Caco-2 (cell line): ENCODE measurements at places on chromosomes 3 and 15.

GRCh38 chr3:9946112-9947024 is 5.8 kb downstream of the PRRT3 start:
- DNase-seq = peak; percentile 93

DNA sequence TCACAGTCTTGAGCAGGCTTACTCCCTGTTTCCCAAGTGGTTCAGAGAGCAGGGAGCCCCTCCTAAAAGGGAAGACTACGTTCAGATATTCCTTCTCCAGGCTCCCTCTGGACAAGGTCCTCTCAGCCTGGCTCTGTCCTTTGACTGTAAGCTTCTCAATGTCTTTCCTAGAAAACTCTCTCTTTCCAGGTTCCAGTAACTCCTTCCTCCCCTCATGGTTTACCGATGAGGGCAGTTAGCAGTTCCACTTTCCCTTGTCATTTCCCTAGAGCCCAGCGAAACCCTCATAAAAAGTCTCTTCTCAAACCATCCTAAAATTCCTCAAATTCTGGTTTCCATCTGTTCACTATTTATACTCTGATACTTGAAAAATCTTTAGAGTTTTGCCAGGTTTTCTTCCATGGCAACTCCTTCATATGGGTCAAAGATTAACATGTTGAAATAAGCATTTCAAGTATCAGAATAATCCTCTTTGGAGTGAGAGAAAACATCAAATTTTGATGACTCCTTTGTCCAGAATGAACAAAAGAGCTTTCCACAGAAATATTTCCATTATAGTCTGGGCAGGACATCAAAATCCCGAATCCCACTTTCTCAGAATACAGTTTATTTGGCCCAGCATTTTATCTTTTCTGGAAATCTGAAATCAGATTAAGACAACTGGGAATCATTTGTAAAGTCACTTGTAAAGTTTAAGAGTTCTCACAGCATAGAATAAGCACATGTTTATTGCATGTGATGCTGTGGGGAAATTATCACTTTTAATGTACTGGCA is 599.4 kb downstream of the UNC13C start:
- DNase-seq = no peak

DNA sequence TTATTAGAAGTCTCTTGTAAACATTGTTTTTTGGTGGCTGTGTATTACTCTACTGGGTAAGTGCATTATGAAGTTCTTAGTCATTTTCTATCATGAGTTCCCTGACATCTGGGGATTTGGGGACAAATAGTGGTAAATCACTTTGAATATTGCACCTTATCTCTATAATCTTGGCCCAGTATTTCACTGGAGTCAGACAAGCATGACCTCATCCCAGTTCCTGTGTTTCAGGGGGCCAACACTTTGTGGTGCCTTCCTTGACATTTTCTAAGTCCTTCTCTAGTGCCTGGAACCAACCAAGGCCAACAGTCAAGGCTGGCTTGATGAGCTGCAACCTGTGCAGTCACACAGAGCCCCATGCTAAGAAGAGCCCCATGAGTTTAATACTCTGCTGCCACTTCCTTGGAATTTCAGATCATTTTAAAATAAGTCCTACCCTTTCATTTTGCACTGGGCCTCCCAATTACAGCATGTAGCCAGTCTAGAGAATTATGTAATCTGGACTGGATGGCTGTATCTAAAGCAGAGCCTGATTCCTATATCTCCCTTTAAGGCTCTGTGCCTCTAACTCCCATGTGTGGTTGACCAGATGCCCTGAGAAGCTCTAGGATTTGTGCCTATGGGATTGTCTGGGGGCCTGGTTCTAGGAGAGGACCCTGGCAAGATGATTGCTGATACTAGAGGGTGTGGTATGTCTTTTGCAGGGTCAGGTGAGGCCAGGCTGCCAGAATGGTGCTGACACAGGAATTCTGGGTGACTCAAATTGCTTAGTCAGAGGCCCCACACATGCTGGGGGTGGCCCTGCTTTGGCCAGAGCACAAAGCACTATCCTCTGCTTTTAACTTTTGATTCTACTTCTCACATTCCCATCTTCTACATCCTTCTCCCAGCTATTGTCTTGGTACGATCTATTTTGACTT is 319.6 kb upstream of the TBC1D5 start:
- DNase-seq = no peak

DNA sequence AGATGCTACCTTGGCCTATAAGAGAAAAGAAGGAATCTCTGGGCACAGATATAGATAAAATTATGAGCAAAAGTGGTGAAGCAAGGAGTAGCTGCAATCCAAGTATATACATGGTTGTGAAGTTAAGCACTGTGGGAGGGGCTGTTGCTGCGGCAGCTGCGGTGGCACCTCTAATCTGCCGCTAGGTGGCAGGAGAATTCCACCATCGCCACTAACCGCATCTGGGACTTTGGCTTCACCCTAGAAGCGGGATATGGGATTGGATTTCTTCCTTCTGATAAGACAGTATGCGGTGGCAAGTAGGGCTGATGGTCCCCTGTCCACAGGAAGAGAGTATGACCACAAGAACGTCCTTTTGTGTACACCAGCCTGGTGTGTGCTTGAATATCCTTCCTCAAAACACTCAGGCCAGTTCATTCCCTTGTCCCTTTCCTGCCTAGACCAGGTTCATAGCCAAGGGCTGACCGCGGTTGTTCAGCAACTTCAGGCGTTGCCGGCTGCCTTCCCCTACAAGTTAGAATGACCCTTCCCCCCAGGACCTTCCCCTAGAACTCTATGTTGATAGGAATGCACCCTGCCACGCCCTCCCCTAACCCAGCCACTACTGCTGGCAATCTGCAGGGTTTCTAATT is 5.1 kb downstream of the MAGEL2 start:
- peak; percentile 71 for DNase-seq
